ENCODE measurements at places on chromosomes 1 and 21.

DNA sequence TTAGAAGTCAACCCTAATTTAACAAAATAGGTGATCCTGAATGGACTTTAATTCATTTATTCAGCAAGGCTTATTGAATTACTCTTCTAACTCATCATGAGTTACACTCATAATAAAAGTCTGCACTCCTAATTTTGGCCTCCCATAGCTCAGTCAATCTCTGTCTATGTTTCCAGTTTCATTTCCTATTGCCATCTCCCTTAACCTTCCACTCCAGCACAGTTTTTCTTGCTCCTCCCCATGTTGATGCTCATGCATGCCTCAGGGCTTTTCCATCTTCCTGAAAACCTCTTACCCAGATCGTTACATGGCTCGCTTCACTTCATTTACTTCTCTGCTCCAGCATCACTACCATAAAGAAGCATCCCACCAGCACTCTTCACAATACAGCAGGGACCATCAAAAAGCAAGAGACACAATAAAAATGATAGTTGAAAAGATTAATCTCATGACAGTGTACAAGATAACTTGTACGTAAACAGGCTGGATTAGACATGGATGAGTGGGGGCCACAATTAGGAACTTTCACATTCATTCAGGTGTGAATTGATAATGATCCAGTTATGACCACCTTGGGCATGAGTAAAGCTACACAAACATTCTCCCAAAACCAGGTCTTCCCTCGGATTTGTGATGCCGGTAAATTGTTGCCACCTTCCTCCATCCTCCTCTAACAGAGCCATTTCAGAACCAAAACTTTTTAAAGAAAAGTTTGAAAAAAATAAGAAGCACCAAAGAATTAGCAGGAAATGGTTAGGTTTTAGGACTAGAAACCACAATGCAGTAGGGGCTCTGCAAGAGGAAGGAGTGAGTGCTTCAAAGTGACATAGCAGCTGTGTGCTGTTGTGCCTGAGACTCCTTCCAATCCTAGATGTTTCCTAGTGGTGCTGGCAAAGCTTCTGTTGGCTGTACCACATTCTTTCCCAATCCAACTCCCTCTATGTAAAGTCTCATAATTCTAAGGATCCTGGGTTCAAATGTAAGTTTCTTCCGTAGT is 89.8 kb downstream of the OLFML2B start:
- no peak for DNase-seq

DNA sequence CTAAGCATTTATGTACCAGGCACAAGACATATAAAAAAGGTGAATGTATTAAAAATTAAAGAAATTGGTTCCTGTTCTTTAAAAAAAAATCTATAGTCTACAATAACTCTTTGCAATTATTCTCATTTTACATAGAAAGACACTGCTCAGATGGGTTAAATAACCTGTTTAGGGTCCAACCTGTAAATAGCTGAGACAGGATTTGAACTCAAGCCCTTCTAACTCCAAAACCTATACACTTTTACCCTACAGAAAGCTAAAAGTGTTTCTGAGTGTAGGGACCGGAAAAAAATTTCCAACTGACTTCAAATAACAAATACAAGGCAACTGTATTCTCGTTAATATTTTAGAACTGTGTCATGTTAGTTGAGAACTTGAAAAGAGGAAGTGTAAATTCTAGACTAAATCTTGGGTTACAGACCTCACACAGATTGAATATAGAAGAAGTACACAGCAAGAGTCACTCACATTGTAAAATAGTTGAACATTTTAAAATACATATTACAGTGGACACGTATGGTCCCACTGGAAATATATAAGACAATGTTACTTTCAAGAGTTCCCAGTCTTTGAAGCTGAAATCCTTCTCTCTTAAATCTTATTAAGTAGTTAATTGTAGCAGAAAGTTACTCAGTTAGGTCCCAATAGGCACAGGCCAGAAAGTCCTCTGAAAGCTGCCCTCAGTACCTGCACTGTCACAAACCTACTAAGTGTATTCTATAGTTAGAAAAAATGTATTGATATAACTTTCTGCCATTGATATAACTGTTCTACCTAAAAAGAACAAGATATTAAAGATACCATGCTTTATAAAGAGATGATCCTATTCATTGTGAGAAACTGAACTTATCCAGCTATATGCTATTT is 7.3 kb downstream of the EDEM3 start:
- DNase-seq: no peak

DNA sequence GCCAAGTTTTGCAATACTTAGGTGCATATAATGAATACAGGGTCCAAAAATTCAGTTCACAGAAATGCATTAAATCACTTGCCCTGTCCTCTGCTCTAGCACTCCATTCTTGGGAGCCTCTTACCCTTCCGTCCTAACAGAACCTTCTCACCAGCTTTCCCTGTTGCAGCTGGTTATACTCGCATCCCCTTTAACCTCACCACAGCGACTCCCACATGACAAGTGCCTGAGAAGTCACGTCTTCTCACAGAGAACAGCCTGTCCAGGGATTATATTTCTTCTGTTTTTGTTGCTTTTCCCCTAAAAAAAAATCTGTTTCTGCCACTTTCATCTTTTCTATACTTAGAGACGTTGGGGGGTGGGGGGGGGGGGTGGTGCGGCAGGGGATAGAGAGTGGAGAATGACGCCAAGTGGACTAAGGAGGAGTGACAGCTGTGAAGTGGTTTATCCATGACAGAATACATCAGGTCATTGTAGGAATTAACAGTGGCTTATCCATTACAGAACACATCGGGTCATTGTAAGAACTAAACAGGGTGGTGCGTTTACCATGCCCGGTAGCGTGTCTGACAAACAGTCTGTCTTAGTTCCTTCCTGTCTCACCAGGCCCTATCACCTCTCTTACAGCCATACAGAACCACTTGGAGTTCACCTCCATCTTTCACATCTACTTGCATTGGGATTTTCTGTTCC is 117.6 kb downstream of the UBE2U start:
- no peak for DNase-seq

DNA sequence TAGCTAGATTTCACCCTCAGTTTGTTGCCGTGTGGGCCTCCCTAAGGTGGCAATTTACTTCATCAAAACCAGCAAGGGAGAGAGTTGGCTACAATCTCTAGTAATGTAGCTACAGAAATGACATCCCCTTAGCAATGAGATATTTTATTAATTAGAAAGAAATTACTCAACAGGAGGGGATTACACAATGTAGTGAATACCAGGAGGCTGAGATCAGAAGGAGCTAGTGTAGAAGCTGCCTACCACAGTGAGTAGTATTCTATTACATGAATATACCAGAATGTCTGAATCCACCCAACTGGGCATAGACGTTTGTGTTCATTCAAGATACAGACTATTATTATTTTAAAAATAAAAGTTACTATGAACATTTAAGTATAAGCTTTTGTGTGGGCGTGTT is 868.2 kb upstream of the CXADR start:
- DNase-seq: no peak

DNA sequence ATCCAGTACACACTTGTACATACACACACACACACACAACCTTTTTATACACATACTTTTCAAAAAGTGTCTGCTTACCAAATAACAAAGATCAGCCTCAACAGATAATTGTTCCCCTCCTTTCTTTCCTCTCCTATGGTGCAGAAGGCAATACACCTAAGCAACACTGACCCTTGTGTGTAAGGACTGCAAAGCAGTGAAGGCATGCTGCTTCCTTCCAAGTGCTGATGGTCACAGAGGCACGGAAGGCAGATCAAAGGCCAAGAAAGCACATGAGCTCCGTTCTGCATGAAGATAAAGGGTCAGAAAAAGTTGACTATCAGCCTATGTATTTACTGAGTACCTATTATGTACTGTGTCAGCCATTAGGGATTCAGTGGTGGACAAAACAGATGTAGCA is 168.8 kb downstream of the TNR start:
- DNase-seq: no peak

GRCh38 chr1:21763236-21763635 is 19.7 kb downstream of the USP48 start:
- DNase-seq: no peak

DNA sequence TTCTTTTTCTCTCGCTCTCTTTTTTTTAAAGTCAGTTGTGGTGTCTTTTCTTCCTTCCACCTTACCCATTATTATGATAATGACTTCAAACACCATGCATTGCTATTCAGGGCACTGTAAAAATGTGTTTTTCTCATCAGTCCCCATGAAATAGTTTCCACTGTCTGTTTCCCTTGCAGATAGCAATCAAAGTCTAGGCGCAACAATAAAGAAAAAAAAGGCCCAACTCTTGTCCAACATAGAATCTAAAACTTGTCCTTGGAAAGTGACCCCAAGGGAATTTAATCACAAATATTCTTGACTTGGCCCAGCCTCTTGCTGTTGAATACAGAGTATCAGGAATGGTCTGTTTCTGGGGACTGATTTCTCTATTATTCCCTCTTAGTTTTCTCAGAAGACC is 382.5 kb downstream of the PLPP3 start:
- no peak for DNase-seq

DNA sequence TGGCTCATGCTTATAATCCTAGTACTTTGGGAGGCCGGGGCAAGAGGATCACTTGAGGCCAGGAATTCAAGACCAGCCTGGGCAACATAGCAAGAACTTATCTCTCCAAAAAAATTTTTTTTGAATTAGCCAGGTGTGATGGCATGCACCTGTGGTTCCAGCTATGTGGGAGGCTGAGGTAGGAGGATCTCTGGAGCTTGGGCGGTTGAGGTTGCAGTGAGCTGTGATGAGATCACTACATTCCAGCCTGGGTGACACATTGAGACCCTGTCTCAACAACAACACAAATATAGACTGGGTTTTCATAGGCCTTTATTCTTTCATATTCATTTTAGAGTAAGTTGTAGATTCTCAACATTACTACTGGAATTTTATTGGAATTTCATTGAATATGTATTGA is 12.8 kb downstream of the MED18 start:
- no peak for DNase-seq

Data from activated CD4-positive, alpha-beta T cell treated with anti-CD3 and anti-CD28 coated beads, Interleukin-2, amount 50 U/mL, for 1 hour (primary cell).